IPS DF 6.9 (cell line): ENCODE measurements at places on chromosomes 3 and 15.

GRCh38 chr3:112974894-112975293 is at the start of gene CD200R1:
TSS of gene CD200R1 (minus strand) at chr3:112975103. CDS start at chr3:112974857, 246 bp downstream.
- no peak for DNase-seq

- DNase-seq: no peak
Observed at GRCh38 chr3:56003129-56003528, 465.1 kb downstream of the ERC2 start.

DNA sequence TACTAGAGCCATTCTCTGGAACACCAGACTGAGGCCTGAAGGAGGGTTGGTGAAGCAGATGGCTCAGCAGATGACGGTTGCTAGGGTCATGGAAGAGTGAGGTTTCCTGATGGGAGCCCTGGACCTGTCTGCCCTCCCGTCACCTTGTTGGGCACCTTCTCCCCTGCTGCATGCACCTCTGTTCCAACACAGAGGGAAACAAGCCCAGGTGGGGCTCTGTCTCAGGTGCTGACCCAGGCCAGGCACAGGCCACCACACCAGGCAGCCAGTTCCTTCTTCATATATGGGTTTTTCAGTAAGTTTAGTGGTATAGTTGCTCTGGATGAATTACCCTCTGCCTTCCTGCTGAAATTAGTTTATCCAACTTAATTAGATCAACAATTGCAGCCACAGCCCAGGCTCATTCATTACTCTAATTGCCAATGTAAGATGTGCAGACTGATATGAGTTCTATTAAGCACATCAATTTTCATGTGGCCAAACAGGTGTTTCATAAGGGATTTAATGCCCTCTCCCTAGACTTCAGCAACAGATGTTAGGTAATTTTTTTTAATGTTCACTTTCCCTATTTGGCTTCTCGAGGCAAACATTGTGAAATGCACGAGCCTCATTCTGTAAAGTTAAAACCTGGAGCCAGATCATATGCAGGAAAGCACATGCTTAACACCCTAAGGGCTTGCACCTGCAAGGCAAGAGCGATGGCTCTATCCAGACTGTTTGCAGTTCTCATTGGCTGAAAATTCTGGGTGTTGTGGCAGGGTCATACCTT is 174.8 kb downstream of the CHDH start:
- no peak for DNase-seq

- DNase-seq: no peak
Observed at GRCh38 chr3:48896936-48897335, 1.7 kb downstream of the SLC25A20 start.

GRCh38 chr15:63887630-63888029 is 53.9 kb upstream of the HERC1 start:
- no peak for DNase-seq

- no peak for DNase-seq
Observed at GRCh38 chr3:51391566-51392354, 675 bp downstream of the RBM15B start.

DNA sequence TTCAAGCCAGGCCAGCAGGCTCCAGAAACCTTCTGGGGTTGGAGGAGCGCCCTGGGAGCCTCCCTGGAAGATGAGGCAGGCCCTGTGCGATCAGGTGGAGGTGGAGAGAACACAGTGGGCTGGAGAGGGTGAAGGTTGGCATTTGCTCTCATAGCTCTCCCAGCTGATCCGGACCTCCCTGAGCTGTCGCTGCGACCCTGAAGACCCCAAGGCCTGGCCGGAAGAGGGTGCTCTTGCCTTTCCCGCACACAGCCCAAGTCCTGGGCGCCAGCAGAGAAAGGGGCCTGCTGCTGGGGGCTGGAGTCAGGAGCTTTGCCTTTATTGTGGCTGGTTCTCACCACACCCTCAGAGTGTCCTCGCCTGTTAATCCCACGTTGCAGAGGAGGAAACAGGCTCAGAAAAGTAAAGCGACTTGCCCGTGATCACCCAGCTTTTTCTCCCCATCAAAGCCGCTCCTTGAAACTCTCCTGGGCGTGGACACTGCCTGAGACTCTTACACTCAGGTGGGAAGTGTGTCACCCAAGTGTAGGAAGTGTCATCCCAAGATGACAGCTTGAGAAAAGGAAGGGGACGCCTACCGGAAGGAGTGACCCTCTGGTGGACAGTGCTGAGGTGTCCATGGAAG is 8.6 kb upstream of the RPL29 start:
- no peak for DNase-seq

DNA sequence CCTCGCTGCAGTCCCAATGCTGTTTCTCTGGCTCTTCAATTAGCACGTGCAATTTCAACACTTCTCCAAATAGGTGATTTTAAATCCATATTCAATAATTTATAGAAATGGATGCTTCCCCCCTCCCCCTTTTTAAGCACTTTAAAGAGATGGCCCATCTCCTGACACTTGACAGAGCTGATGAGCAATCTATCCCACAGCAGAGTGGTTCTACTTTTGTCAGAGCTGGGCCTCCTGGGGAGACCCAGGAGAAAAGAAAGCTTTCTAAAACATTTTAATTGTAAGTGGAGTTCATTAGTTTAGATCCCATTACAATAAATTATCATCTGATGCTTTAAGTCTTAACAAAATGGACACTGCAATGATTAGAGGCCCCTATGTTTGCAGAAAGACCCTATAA is 127.7 kb downstream of the SHQ1 start:
- DNase-seq: no peak
